ENCODE measurements at places on chromosomes 6 and 20.

- no peak for DNase-seq
These were observed 20.7 kb upstream of the AMD1 start for GRCh38 chr6:110853754-110854477.

DNA sequence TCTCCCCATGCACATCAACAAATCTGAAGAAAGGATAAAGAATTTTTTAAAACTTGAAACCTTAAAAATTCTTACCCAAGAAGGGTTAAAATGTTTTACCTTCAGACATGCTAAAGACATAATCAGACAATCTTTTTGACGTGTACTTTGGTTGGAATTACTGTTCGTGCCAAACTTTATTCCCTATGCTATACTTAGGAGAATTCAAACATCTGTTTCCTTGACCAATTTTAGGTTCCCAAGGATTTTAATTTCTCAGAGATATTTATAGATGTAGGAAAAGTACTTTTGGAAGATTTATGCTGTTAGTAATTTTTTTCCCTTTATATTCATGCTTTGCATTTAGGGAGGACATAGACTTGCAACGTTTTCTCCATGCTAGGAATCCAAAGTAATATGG is 108.4 kb downstream of the AFG1L start:
- no peak for DNase-seq

- no peak for DNase-seq
These were observed 68.8 kb downstream of the UTRN start for GRCh38 chr6:144353871-144354314.

GRCh38 chr6:110944681-110945151 is 13.8 kb upstream of the GTF3C6 start:
- no peak for DNase-seq

DNA sequence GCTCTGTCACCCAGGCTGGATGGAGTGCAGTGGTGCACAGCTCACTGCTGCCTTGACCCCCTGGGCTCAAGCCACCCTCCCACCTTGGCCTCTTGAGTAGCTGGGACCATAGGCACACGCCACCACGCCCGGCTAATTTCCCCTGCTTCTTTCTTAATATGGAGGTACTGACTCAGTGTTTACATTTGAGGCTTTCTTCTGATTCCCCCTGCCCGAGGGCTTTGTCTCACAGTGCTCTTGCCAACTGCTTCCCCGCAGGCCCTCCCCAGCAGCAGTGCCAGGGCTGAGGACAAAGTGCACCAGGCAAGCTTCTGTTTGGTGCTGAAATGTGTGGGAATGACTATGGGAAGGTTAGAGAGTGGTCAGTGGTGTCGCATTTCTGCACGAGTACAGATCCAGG is 34.8 kb downstream of the NR2E1 start:
- DNase-seq: no peak

DNA sequence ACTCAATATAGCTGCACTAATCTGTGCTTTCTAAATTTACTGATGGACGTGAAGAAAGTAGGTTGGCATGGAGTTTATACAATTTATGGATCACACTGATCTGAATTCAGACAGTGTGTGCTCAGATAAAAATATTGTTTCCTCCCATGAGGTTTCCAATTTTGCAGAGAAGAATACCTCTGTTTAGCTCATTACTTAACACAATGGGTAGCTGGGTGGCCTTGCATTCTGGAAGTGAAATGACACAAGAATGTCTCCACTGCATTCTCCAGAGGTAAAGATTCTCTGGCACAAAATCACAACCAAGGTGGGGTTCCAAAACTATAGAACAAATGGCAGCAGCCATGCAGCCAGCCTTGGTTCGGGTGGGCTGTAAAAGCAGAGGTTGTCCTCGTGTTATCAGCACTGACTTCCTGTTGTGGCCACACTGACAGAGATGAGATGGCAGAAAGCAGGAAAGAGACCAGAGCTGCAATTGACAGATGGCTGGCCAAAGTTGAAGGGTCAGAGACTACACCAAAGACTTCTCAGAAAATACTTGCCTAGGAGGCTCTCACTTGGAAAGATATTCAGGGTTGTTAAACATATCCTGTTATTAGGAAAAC is 50.2 kb downstream of the HDAC2 start:
- DNase-seq: no peak

DNA sequence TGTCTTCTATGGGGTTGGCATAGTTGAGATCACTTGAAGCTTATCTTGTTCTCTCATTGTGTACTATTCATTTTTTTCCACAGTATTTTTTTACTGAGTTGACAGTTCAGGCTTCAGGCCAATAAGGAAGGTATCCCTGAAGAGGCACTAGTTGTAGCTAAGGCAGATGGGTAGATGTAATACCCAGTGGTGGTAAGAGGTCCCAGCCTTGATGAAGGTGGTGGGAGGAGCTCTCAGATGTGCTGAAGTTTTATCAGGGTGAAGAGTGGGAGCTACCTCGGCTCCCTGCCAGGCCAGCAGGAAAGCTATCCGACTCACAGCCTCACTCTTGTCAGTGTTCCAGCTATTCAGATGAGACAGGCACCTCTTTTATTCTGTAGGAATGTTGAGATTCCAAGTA is 87.7 kb upstream of the UFL1 start:
- no peak for DNase-seq

DNA sequence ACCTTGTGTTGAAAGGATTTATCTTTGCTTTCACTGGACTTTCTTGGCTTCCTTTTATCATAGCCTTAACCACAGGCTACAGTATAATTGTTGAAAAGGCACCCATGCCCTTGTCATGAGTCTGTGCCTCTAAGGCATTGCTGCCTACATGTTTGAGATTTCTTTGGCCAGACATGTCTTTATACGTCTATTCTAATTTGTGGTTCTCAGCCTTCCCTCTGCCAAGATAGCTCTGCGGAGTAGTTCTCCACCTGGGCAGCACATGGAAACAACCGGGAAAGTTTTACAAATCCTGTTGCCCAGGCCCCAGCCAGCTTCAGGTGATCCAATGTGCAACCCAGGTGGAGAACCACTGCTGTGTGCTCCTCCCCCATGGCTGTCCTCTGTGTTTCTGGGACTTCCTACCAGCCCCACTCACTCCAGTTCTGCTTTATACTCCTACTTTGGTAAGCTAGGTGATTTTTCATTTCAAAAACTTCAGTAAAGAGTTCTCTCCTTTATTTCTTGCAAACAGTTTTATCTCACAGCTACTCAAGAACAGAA is 159.6 kb upstream of the MYLIP start:
- no peak for DNase-seq

GRCh38 chr6:110529355-110529754 is 52.9 kb upstream of the SLC22A16 start:
- DNase-seq: no peak

GRCh38 chr20:34328928-34329677 is 25.9 kb upstream of the AHCY start:
- DNase-seq: no peak

DNA sequence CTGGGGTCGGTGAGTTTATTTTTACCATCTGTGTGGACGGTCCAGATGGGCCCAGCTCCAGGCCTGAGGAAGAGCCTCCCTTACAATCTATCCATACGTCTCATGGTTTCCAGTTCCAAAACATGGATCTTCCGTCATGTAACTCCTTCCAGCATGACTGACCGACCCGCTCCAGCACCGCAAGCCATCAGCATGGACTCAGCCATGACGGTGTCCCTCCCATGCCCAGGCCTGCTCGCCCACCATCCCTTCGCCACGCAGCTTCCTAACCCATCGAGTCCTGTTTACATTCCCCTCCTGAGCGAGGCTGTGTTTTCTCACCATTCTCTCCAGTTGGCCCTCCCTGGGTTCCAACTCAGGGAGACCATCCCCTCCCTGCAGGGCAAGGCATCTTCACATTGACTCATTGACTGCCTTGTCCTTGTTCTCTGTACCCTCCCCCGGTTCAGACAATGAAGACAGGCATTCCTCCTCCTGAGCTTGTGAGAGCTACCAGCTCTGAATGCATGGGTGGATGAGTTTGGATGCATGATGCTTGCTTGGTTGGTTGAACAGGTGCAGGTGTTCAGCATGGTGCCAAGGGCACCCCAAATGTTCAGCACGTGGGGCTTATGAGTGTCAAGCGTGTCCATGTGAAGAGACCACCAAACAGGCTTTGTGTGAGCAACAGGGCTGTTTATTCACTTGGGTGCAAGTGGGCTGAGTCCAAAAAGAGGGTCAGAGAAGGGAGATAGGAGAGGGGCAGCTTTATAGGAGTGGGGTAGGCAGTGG is 235.8 kb downstream of the SMOC2 start:
- no peak for DNase-seq

- no peak for DNase-seq
These were observed 83.9 kb upstream of the AFDN start for GRCh38 chr6:167742719-167743303.

DNA sequence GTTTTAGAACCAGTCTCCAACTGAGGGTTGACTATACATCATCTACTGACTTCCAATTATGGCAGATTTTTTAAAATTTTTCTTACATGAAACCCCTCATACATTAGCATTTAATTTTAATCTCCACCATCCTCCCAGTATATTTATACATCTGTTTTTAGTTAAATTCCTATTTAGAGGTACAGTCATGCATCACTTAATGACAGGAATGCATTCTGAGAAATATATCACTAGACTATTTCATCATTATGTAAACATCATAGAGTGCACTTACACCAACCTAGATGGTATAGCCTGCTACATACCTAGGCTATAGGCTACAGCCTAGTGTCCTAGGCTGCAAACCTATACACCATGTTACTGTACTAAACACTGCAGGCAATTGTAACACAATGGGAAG is 316.7 kb upstream of the MARCKS start:
- no peak for DNase-seq

GRCh38 chr20:14960831-14961230 is 623.4 kb upstream of the FLRT3 start:
- no peak for DNase-seq

- DNase-seq: peak; percentile 23
These were observed 892 bp downstream of the REPS1 start for GRCh38 chr6:138987080-138987642.

DNA sequence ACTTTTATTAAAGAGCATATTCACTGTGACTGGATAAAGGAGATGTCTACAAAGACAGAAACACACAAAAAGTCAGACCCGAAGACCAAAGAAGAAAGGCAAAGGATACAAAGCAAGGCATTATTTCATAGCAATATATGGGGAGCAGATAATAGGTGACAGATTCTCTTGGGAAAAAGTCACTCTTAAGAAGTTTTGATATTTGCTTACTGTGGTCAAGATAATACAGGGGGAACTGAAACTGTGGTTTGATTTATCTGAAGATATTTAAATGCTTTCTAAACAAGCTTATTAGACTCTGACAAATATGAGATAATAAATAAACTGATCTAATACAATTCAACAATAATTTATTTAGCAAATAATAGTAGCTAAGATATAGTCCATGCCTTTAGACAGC is 14.7 kb downstream of the CYP39A1 start:
- DNase-seq: no peak
